Activated naive CD8-positive, alpha-beta T cell treated with anti-CD3 and anti-CD28 coated beads, Interleukin-2, amount 50 U/mL, for 16 hours (primary cell): ENCODE measurements at places on chromosomes 6 and 20.

- no peak for DNase-seq
These were observed 164.5 kb downstream of the ATXN1 start for GRCh38 chr6:16596616-16597331.

- no peak for DNase-seq
These were observed 88.0 kb upstream of the ELOVL5 start for GRCh38 chr6:53436526-53437303.

GRCh38 chr20:24970030-24970553 lies 21.0 kb downstream of the CST7 start:
- no peak for DNase-seq

- no peak for DNase-seq
These were observed 68.0 kb downstream of the AIG1 start for GRCh38 chr6:143128681-143129015.

DNA sequence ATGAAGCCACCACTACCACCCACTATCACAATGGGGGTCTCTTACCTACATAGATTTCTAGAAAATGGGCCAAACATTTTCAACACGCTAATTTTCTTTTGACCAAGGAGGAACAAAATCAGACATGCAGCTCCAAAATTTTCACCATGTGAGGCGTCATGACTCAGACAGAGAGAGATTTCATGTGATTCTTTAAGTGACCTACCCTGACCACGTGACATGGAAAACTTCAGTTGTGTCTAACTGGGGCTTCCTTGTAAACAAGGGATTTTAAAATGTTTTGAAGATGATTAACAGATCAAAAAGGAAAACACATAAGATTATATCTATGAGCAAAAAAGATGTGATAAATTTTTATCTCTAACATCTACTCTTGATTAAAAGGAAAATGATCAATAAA lies 199.2 kb downstream of the TBXT start:
- no peak for DNase-seq

GRCh38 chr20:63049191-63049518 lies 42.4 kb upstream of the BHLHE23 start:
- no peak for DNase-seq

- no peak for DNase-seq
These were observed 561 bp downstream of the KAT14 start for GRCh38 chr20:18138266-18138582.

- DNase-seq, result no peak
These were observed 38.9 kb downstream of the CDH22 start for GRCh38 chr20:46269372-46269771.

GRCh38 chr6:134593887-134594286 lies 276.0 kb upstream of the SGK1 start:
- DNase-seq, result no peak

GRCh38 chr20:49297605-49298530 lies 20.0 kb upstream of the ZNFX1 start:
- DNase-seq, result no peak

GRCh38 chr6:21885111-21885510 lies 291.6 kb downstream of the SOX4 start:
- no peak for DNase-seq

GRCh38 chr6:32432050-32432450 lies 7.6 kb upstream of the HLA-DRA start:
- DNase-seq, result no peak

DNA sequence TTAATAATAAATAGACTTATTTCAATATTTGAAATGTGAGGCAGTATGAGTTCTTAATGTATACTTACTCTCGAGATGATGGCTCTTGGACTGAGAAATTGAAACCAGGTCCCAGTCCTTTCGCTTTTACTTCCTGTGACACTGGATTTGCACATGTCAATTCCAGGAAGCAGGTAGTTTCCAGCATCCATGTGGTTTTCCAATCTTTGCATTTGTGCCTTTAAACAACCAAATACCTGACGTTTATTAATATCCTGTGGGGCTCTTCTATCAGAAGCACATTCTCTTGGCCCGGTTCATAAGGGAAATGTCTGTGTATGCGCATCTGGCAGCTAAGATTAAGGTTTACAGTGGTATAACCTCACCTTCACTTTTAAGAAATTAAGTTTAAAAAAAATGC lies 13.1 kb downstream of the UTRN start:
- no peak for DNase-seq

DNA sequence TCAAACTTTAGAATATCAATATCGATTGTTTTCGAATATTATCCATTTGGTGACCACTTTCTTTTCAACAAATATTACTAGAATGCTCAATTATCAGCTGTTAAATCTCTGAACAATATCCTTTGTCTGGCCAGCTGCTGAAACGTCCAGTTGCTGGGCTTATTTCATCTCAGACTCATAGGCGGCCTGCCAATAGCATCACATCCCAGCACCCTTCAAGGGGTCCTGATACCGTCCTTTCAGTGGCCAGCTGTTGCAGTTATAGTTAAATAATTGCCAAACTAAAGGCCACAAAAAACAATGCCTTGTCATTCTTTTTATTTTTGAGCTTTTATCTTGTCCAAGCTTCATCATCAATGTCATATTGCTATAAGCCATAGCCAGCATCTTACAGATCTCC lies 1006.8 kb upstream of the MANEA start:
- no peak for DNase-seq

- DNase-seq, result no peak
These were observed 390.8 kb downstream of the GJA1 start for GRCh38 chr6:121826156-121826810.

DNA sequence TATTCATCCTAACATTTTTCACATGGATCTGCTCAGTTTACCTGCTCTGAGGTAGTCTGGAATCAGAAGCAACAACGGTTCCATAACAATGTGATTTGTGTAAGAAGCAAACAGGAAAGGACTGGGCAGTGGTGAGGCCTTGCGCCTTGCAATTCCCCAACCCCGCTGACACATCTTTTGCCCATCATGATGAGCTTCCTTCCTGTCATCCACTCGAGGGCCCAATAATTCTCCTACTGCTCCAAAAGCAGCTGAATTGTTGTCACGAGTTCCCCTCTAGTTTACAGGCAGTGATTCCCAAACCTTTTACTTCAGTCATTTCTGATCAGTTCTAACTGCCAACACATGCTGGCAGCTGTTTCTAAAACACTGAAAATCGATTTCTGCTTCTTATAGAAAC lies 22.9 kb downstream of the STX7 start:
- DNase-seq, result no peak

- no peak for DNase-seq
These were observed 80.9 kb downstream of the PERP start for GRCh38 chr6:138026342-138026741.

- no peak for DNase-seq
These were observed 28.7 kb downstream of the RNF144B start for GRCh38 chr6:18415671-18416340.

- DNase-seq, result no peak
These were observed 118.5 kb upstream of the SYNDIG1 start for GRCh38 chr20:24350923-24351368.

GRCh38 chr6:37482606-37483251 lies 17.0 kb downstream of the CCDC167 start:
- no peak for DNase-seq
